Stimulated activated CD8-positive, alpha-beta memory T cell treated with anti-CD3 and anti-CD28 coated beads, Interleukin-7, amount 100 ng/mL, for 24 hours (primary cell): ENCODE measurements at places on chromosomes 6 and 20.

GRCh38 chr20:53814060-53814459 lies 220.4 kb upstream of the ZNF217 start:
- no peak for DNase-seq

DNA sequence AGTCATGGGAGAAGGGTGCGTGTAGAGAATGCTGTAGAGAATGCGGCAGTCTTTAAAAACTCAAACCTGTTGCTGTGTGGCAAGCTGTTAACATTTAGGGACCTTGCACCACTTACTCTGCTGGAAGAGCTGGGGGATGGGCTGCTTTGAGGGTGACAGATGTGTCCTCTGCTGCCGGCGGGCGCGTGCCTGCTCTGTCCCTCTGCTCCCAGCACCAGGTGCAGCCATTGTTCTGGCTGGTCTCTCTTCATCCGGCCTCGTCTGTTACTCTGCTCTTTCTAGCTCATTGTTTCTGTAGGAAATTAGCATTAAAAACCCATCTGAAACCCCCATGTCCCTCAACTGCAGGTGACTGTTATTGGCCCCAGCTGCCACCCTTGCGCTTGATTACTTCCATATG lies 78.5 kb downstream of the CBFA2T2 start:
- DNase-seq: no peak

GRCh38 chr6:127923135-127923534 lies 22.3 kb upstream of the THEMIS start:
- DNase-seq: no peak

DNA sequence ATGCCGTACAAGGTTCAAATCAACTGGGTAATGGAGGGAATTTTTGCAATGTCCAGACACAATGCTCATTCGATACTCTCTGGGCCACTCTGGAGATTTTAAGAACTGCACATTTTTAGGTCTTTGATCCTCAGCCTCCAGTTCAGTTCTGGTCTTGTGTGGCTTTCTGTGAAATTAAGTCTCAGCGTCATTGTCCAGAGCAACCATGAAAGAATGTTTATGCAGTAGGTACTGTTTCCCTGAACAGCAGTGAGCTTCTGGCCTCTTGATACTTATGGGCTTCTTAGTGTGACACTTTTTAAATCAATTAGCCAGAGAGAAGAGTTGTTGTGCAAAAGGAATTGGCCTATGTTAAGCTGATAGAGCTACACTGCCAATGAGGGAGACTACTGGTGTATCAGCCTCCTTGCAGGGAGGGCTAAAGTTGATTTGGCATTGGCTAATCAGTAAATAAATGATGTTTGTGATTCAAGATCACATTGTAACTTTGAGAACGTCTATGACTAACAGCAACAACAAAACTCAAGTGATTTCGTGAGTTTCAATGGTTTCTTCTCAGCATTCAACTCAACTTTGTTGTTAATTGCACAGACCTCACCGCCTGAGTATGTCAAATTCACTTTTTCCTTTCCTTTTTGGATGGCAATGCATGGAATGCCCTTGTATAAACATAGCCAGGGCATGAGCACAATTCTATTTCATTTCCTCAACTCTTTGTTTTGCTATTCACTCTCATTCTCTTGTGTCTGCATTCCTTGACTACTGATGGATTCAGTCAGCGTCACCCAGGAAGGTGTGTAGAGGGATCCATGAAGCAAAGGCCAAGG lies 85.1 kb downstream of the GJA1 start:
- no peak for DNase-seq

DNA sequence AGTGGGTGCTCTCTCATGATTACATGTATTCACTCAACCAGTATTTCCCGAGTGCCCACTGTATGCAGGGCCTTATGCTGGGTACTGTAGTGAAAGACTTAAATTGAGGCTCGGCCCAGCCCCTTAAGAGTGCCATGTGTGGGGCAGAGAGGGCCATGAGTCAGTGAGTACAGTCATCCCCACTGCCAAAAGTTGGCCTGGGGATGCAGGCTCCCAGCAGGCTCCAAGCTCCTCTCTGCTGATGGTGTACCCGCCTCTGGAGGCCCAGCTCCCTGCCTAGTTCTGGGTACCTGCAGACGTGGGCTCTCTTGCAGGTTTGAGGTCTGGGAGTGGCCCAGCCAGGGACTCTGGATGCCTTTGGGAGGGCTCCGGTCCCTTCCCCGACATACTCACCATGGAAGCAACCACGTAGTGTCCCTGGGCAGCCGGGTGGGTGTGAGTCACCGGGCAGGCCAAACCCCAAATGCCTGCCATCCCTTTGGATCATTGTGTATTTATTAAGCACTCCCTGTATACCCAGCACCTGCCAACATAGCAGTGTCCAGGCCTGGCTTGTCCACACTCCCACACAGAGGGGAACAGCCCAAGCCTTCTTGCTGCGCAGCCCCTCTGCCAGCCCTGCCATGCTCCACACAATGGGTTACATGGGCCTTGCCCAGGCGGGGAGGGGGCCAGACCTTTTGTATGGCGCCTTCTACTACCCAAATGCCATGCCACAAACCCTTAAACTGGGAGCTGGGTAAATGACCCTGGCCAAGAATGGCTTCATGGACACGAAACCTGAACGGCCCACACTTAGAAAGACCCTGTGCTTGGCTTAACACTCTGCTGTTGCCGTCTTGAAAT lies 153.6 kb downstream of the VEGFA start:
- DNase-seq: no peak

- no peak for DNase-seq
Observed at GRCh38 chr6:136171231-136171630, 78.9 kb downstream of the MTFR2 start.

DNA sequence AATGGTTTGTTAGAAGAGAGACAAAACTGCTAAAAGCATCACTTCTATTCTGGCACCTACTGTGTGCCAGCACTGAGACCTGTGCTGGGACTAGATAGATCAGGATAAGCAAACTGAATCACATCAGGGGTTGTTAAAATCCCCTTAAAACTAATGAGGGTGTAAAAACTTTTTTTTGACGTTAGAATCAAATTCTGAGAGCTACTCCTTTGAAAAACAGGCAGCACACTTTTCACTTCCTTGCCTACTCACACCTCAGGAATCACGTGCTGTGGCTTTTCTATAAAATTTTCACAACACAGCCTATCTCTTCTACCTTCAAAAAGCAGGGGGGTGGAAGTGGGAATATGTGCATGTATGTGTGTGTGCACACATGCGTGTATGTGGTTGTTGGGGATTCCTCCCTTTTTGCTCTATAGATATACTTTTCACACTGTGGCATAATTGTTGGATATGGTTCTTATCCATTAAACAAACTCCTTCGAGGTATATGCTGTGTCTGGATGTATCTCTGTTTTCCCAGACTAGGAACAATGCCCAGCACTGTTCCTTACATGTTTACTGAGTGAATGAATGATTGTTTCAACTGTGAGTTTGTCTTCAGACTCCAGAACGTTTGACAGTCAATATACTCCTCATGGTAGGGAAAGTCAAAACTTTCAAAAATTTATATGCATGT lies 105.4 kb downstream of the FYN start:
- DNase-seq: no peak

GRCh38 chr6:114521926-114522325 lies 179.1 kb upstream of the HS3ST5 start:
- DNase-seq: no peak

DNA sequence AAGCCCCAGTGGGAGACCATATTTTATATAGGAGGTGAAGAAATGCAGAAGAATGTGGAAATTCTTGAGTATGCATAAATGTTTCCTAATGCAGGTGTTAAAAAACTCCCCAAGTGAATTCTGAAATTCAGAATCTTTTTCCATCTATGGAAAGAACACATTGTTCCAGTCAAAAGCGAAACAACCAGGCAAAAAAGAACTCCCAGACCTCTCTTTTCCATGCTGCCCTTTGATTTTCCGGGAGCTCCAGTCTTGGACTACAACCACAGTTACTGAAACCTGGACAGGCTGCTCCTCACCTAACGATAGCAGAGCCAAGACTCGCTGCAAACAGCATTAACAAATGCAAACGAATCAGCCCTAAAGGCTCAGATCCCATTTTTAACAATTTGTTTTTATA lies 108.7 kb upstream of the CNKSR3 start:
- no peak for DNase-seq

- no peak for DNase-seq
Observed at GRCh38 chr20:10848810-10849370, 175.1 kb upstream of the JAG1 start.

- no peak for DNase-seq
Observed at GRCh38 chr6:125753218-125753936, 3.9 kb downstream of the HEY2 start.

DNA sequence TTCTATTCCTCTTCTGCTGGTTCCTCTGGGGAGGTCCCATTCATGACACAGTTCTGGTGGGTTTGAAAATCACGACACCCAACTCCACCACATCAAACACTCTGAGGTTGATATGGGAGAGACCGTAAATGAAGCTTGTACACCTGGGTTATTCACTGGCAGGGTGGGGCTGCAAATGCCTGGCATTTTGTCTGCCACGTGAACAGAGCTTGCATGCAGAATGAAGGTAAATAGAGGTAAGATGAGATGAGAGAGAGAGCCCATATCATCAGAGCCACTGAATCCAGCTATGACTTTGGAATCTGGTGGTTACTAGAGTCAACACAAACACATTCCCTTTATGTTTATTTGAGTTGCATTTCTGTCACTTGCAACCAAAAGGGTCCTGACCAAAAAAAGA lies 97.4 kb downstream of the BANF2 start:
- DNase-seq: no peak

DNA sequence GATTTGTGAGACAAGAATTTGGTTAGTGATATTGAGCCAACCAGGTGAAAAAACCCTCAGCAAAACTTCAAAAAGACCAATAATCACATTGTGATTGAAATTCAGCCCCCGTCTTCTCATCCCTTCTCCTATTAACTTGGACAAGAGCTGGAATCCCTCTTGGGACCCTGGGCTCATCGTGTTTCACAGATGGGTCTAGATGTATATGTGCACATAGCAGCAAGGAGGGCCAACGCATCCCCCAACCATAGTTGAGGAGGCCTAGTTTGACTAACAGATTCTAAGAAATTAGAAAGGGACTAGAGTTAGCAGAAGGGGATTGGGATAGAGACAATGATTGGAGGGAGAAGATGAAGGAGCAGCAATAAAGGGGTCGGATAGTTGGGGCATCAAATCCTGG lies 19.8 kb upstream of the LRFN2 start:
- DNase-seq: no peak

- no peak for DNase-seq
Observed at GRCh38 chr6:43211955-43212354, 17.3 kb downstream of the DNPH1 start.

DNA sequence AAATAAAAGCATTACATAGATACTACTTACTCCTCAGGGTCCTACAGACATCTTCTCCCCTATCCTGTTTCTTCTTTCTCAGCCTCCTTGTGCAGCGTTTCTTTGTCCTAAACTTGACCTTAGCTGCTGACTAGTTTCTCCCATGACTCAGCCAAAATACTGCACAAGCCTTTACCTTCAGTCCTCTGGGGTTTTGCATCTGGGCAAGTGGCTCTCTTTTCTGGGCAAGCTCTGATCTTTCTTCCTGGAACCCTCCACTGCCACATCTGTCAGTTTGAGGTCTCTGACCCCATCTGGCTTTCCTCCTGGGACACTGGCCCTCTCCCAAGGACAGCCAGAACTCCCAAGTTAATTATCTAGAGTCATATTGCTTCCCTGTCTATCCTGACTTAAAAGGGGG lies 838.4 kb downstream of the DHX35 start:
- DNase-seq: no peak

DNA sequence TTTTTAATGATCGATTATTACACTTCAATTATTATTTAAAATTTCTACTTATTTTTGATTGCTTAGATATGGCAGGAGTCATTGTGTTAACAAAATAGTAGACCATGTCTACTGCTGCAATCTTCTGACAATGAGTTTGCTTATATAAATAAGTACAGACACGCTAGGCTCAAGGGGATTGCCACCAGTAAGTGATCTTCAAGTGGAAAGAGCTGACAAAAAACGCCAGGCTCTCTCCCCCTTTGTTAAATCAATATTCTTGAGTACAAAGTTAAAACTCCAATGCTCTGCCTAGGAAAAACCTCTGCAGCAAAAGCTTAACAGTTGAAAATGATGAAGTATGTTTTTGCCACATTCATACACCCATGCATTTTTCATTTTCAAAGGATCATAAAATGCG lies 738.1 kb downstream of the HDGFL1 start:
- no peak for DNase-seq

GRCh38 chr6:26122402-26122792 lies 35.2 kb downstream of the HFE start:
- no peak for DNase-seq

GRCh38 chr6:77656999-77657764 lies 4.3 kb downstream of the MEI4 start:
- no peak for DNase-seq

- DNase-seq: no peak
Observed at GRCh38 chr6:14211562-14211942, 94.0 kb downstream of the CD83 start.

- DNase-seq: no peak
Observed at GRCh38 chr6:146345598-146345997, 198.0 kb upstream of the RAB32 start.

DNA sequence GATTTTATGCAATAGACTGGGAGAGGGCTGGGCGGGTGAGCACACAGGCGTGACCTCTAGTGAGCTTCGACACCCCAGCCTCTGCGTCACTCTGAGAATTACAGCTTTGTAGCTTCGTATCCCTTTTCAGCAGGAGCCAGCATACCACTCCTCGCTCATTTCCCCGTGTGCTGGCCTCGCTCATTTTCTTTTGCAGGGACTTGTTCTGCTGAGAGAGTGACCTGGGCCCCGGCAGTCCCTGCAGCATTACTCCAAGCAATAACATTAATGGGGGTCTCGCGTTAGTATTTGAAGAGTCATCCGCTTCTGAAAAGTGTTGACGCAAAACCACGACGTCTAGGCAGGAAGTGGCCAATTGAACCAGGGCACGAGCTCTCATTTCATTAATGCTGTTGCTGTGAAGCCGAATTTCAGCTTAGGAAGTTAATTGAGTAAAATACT lies 193.7 kb downstream of the QKI start:
- no peak for DNase-seq

GRCh38 chr6:129516005-129516404 lies 194.0 kb downstream of the ARHGAP18 start:
- no peak for DNase-seq

- DNase-seq: no peak
Observed at GRCh38 chr6:110064744-110065524, 86.8 kb downstream of the GPR6 start.

DNA sequence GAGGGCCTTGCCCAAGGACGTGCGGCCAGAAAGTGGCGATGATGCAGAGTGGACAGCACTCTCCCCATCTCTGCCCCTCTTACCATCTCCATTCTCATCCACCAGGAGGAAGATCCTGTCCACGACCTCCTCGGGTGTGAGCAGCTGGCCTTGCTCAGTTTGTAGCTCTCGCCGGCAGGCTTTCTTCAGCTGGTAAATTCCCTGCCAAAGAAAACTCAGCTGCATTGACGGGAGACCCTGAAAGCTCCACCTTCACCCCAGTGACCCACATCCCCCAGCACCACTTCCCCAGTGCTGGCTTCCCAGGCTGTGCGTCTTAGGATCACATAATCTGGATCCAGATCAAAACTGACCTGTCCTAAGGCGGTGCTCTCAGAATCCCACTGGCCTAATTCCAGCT lies 9.2 kb downstream of the GUCA1B start:
- DNase-seq: no peak
